ENCODE measurements at places on chromosomes 2 and 18.

GRCh38 chr2:67214585-67215185 lies 182.4 kb upstream of the ETAA1 start:
- no peak for DNase-seq

DNA sequence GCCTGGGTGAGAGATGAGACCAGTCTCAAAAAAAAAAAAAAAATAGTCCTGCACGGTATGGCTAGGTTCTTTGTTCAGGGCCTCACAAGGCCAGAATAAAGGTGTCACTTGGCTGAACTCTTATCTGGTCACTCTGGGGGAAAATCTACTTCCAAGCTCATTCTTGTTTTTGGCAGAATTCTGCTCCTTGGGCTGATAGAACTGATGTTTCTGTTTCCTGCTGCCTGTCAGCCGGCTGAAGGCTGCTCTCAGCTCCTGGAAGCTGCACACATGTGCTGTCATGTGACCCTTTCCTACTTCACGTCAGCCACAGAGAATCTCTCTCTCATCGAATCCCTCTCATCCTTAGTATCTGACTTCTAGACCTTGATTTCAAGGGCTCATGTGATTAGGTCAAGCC lies 10.4 kb downstream of the CSRNP3 start:
- no peak for DNase-seq

- DNase-seq: no peak
Observed at GRCh38 chr2:72271276-72271614, 123.6 kb upstream of the CYP26B1 start.

DNA sequence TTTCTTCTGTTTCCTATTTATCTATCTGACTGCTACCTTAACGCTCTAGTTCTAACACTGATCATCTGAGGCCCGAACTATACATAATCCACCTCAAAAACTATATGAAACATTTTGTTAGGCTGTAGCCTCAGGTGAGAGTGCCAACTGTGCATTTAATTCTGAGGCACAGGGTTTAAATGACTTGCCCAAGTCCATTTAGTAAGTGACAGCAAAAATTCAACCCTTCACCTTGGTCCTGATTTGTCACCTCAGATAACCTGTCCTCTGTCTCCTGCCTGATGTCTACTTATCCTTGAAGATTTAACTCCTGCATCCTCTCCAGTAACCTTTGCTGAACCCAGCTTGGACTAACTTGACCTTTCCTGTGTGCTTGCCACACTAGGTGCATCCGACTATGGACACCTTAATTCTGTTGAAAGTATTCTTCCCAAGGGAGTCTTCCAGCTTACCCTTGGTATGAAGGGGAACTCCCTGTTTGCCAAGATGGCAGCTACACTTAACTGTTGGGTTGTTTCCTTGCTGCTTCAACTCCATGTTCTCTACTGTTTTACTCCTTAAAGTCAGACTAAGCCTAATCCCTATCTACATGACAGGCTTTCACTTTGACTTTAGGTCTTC lies 23.5 kb downstream of the CD302 start:
- DNase-seq: no peak

DNA sequence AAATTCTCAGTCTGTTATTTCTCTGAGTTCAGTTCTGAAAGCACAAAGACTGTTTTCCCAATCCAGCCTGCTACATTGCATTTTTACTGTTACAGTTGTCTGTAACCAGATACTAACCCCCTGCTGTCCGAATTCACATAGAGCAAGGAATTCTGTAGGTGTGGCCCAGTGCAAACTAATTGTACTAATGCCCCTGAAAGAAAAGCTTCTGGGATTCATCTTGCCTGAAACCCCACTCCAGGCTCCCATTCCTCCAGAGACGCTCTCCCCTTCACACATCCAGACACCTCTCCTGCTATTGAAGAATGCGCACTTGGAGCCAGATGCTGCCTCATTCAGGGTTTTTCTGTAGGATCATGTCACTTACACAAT lies 127.0 kb downstream of the TTC32 start:
- no peak for DNase-seq

- no peak for DNase-seq
Observed at GRCh38 chr2:1472350-1472749, 59.1 kb downstream of the TPO start.

GRCh38 chr2:129801575-129801974 lies 177.9 kb upstream of the RAB6C start:
- DNase-seq: peak; percentile 32

All from vagina (tissue), 2 donors.